ENCODE measurements at places on chromosomes 12 and 14.

DNA sequence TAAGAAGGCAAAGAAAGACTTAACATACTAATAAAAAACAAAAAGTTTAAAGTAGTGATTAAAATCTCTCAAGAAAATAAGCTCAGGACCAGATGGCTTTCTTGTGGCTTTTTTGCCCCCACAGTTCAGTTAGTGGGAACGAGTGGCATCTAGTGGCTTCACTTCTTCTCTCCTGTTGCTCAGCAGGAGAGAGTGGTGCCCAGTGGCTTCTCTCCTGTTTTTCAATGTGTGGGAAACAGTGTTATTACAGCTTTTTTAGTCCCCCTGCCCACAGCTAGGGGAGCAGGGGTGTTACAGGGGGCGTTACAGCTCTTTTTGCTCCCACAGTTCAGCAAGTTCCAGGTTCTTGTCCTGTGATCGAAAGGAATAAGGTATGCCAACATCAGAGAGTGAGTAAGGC lies 135.2 kb downstream of the RERGL start:
- DNase-seq, result no peak

DNA sequence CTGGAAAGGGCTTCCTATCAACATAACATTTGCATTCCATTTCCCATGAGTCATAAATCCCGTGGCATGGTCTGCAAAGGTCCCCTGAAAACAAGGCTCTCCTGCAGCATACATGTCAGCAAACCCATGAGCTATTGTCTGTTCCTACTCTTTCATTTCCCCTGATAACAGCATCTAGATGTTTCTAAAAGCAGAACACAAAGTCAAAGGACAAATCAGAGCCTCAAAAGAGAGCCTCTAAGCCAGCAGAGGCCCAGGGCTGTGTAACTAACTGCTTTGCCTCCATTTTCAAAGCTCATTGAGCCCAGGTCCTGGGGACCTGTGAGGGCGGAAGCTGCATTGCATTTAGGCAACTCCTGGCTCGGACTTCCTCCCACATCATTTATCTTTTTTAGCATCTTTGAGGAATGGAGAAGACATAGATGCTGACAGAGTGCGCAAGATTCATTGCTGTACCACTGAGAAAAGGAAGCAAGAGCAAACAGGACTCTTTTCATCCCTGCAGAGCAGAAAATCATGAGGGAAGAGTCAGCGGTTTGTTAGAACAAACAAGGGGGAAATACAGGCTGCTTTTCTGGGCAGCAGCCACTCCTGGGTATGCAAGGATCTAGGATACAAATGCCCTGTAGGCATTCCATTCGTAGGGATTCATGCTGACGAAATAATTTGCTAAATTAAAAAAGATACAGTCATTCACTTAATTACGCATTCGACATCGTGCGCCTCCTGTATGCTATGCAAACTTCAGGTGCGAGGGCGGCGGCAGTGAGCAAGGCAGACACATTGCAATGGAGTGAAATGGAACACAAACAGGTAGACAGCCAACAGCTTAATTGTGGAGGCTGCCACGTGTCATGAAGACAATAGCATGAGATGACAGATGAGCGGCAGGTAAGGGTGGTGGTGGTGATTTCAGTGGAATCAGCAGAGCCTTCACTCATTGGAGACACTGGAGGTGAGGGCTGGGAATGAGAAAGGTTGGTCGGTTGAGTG lies 131.0 kb downstream of the TMEM132D start:
- no peak for DNase-seq

GRCh38 chr14:39548358-39548757 lies 116.1 kb upstream of the FBXO33 start:
- no peak for DNase-seq

- no peak for DNase-seq
Observed at GRCh38 chr14:64625386-64626232, 75.8 kb downstream of the PPP1R36 start.

DNA sequence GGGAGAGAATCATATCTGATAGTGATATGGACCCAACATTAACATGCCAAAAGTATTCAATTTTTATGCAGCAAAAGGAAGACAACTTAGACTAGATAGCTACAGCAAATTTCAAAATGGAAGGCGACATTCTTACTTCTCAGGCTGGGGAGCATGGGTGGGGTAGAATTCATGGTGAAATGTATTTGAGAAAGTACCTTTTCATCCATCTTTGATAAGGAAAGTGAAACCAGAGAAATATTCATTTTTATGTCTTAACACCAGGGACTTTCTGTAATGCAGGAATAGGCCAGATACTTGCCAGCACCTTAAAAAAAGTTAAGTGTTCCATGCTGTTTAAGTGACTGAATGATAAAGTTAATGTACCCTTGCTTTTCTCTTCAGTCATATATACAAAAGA lies 13.4 kb downstream of the BTG1 start:
- no peak for DNase-seq

DNA sequence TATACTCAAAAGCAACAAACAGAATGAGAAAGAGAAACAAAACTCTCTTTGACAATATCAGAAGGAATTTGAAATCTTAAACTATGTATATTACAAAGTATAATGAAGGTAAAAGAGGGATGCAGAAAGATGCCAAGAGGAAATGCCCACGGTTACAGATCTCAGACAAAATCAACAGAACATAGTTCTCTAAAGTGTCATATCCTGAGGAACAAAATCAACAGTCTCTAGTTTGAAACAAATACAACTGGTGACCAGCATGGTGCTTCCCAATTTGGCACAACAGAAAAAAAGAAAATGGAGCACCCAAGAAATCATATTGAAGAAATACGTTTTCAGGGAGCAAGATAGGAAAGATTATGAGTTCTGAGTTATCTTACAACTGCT lies 116.5 kb downstream of the METTL25 start:
- DNase-seq, result no peak

GRCh38 chr14:89674936-89675335 lies 257.9 kb upstream of the FOXN3 start:
- no peak for DNase-seq

DNA sequence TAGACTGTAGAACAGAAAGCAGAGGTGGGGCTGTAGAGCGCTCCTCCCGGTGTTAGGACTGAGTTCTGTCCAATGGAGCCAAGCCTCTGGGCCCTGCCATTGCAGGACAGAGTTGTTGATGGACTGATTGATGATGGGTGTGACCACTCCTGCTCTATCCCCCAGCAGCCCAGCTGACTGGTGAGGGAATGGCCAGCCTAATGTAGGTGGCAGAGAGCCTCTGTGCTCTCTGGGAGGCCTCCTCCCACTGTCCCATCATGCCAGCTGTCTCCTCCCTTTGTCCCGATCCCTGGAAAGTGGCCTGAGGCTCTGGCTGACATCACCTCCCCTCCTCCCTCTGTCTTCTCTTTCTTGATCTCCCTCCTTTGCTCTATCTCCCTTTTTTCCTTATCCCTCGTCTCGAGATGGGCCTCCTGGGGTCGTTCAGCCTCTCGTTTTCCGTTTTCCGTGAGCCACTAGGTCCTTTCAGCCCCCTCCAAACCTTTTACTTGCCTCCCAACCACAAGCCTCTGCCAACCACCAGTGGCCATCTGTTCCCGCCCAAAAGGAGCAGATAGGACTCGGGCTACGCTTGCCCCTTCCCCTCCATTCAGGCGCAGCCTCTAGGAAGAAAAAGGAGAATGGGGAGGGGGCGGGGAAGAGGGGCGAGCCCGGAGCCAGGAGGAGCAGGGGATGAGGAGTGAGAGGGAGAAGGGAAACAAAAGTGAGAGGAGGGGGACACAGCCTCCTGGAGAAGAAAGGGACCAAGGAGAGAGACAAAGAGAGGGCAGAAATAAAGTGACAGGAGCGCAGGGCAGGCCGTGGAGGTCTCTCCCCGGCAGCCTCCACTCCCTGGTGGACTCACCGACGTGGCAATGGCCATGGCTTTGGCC lies 572 bp downstream of the EFS start:
- DNase-seq, result peak; percentile 92

DNA sequence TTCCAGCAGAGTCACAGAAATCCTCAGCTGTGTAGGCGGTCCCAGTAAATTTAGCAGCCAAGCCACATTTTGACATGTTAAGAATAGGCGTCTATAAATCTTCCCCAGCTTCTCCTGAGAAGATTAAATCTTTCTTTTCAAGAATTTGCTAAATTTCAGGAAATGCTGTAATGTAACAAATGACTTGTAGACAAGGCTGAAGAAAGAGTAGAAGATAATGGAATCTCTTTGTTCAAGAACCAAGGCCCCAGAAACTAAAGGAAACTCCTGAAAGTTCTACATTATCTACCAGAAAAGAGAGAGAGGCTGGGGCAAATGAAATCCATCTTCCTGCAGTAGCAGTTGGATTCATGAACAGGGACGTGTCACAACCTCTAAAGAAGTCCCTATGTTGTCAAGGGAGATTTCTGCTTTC lies 760.3 kb downstream of the NOVA1 start:
- no peak for DNase-seq
